IMR-90 (cell line): ENCODE measurements at places on chromosomes 2 and 18.

DNA sequence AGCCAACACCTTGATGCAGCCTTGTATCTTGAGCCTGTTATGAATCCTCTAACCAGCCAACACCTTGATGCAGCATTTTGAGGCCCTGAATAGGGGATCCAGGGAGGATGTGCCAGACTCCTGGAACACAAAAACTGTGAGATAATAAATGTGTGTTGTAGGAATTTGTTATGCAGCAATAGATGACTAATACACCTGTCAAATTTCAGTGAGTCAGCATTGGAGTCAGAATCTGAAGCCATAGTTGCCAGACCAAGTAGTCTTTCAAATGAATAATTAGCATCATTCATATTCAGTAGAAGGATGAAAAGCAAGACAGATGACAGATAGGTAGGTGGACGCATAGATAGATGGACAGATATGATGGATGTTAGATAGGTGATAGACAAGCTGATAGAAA, 942.5 kb upstream of the SLC39A10 start:
- DNase-seq, result no peak
- H3K27ac ChIP-seq, result no peak overlapping the region
- no peak overlapping the region for H3K4me3 ChIP-seq
- no peaks in the 10 kb centered on the region for H3K36me3 ChIP-seq
- no peaks in the 10 kb centered on the region for H3K27me3 ChIP-seq
- no peaks in the 10 kb centered on the region for H3K4me1 ChIP-seq

DNA sequence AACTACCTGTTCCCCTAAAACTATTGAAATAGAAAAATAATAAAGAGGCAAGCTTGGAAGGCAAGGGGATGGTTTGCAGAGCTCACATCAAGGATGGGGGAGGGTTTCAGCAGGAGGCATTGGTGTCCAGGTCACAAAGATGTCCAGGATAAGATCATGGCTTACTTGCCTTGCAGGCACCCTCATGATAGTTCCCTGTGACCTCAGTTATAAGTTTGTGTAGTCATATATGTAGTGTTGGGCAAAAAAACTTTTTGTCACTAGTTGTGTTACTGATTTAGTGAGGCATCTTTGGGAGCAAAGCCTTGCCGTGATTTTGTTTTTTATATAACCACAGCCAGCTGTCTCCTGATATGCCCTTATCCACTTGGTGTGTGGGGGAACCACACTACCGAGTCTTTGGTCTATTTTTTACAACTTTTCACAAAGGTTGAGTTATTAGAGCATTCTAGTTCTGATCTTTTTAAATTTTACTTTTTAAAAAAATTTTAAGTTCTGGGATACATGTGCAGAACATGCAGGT, 53.3 kb downstream of the IL1R2 start:
- no peak for DNase-seq
- H3K4me1 ChIP-seq, result peaks cover 30% of the 10 kb centered on the region
- H3K36me3 ChIP-seq, result no peaks in the 10 kb centered on the region
- H3K27me3 ChIP-seq, result no peaks in the 10 kb centered on the region
- H3K27ac ChIP-seq, result no peak overlapping the region

DNA sequence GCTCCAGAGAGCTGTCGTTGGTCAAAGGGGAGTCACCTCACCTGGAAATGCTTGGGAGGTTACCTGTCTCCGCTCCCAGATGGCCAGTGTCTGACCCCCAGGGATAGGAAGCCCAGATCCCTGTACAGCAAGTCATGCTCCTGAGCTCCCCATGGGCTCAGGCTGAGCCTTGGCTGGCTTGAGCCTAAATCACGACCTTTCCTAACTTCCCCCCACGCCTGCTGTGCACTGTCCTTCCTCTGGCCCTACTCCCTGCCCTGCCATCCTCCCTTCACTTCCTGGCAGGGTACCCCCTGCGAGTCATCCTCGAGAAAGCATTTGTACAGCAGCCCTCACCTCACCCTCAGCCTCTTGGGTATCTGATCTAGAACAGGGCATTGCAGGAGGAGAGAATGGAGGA, 9.2 kb upstream of the HDAC4 start:
- no peak overlapping the region for H3K27ac ChIP-seq
- peaks cover 11% of the 10 kb centered on the region for H3K27me3 ChIP-seq
- no peaks in the 10 kb centered on the region for H3K36me3 ChIP-seq
- no peak for DNase-seq
- no peaks in the 10 kb centered on the region for H3K4me1 ChIP-seq

- H3K36me3 ChIP-seq, result no peaks in the 10 kb centered on the region
- H3K27ac ChIP-seq, result no peak overlapping the region
- no peaks in the 10 kb centered on the region for H3K4me1 ChIP-seq
- H3K4me3 ChIP-seq, result no peak overlapping the region
- DNase-seq, result no peak
- H3K27me3 ChIP-seq, result no peaks in the 10 kb centered on the region
These were observed 1283.0 kb upstream of the CDH2 start for GRCh38 chr18:29459972-29460371.

GRCh38 chr18:36406805-36407204, 109.3 kb downstream of the FHOD3 start:
- no peaks in the 10 kb centered on the region for H3K27me3 ChIP-seq
- DNase-seq, result no peak
- H3K27ac ChIP-seq, result no peak overlapping the region
- no peaks in the 10 kb centered on the region for H3K36me3 ChIP-seq
- H3K4me1 ChIP-seq, result no peaks in the 10 kb centered on the region

- H3K27ac ChIP-seq, result peak overlapping the region; percentile 33; the same call in 1 of the 2 replicates
- no peaks in the 10 kb centered on the region for H3K27me3 ChIP-seq
- no peaks in the 10 kb centered on the region for H3K36me3 ChIP-seq
- 0 out of 2 replicates have a peak, but pooled peaks cover 2% of the 10 kb centered on the region for H3K4me1 ChIP-seq
These were observed 51.8 kb downstream of the PMS1 start for GRCh38 chr2:189835855-189836558.
